ENCODE measurements at places on chromosomes 6 and 20. TPM values are rescaled to one million over a fixed set of nuclear protein-coding genes. Genes with fewer than 3 reads are reported as not detected.

- no peak for DNase-seq
Measured at GRCh38 chr6:74892091-74892490, 313.8 kb downstream of the COL12A1 start.

GRCh38 chr6:134240665-134241431 lies 77.1 kb downstream of the SGK1 start:
- DNase-seq: no peak

SYCP2L gene
- 8.1 TPM for total RNA-seq

GRCh38 chr20:6533351-6533750 lies 234.1 kb upstream of the BMP2 start:
- no peak for DNase-seq

DNA sequence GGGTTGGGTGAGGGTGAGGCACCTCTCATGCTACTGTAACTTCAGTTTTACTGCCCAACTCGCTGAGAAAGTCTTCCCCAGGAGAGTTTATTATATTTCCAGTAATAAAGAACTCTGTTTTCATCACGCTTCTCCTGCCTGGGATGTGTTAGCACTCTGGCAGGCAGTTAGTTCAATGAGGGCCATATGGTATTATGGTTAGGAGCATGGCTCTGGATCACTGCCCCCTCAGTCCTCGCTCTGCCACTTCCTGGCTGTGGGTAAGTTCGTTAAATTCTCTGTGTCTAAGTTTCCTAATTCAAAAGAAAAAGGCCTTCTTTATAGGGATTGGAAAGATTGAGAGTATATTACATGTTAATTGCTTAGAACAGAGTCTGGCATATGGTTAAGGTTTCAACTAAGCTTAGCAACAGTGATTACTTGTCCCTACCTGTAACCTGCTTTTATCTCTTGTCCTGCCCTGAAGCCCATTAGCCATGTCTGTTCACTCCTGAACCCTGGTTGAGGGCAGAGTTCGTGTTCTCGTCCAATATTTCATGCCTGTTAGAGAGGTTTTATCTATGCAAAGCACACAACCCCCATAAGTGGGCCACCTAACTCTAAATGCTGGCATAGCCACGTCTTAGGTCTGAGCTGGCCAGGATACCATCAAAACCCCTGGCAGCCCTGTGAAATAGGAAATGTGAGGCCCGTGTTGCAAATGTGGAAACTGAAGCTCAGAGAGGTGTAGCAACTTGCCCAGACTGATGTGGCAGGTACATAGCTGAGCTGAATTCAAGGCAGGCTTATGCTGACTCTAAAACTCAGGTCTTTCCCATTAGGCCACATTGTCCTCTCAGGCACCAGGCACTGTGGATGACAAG lies 342.5 kb upstream of the JARID2 start:
- no peak for DNase-seq

- no peak for DNase-seq
Measured at GRCh38 chr20:14664101-14664500, 326.7 kb upstream of the FLRT3 start.

PAK5 gene
- 0.10 TPM for total RNA-seq

GRCh38 chr20:53444401-53445149 lies 149.1 kb downstream of the ZNF217 start:
- DNase-seq: no peak

DNA sequence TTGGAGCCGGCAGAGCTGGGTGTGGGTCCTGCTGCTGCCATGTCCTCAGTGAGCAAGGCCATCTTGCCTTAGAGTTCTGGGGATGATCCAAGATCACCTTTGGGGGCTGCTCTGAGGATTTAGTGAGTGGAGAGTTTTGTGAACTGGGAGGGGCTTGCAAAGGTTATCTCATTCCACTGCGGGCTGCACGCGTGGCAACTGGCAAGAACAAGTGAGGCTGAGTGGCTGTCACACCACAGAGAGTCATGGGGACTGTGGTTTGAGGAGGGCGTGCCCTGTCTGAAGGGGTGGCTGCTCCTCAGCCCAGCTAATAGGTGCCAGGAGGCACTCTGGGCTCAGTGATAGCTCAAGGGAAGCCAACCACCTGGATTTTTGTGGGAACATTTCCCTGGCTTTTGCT lies 37.6 kb downstream of the TTLL9 start:
- no peak for DNase-seq

DNA sequence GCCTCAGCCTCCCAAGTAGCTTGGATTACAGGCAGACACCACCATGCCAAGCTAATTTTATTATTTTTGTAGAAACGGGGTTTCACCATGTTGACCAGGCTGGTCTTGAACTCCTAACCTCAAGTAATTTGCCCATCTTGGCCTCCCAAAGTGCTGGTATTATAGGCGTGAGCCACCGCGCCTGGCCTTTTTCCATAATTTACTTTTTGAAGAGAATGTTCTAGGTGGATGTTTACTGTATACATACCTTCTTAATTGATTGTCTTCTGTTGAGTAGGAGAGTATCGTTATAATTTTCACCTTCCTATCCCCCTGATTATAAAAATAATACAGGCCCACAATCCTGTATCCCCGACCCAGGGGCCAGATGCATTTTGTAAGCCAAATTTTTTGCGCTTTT lies 174.4 kb downstream of the BCAS1 start:
- no peak for DNase-seq

- DNase-seq: no peak
Measured at GRCh38 chr6:156881687-156882629, 104.8 kb downstream of the ARID1B start.

- DNase-seq: no peak
Measured at GRCh38 chr20:50911030-50911429, 20.2 kb downstream of the ADNP start.

- DNase-seq: peak; percentile 52
Measured at GRCh38 chr6:106512048-106512967, 117.0 kb downstream of the RTN4IP1 start.

GRCh38 chr6:21885532-21886114 lies 292.1 kb downstream of the SOX4 start:
- no peak for DNase-seq

GRCh38 chr20:50519036-50519762 lies 9.0 kb downstream of the PTPN1 start:
- DNase-seq: no peak

BPIFB1 gene
- total RNA-seq: not detected

- no peak for DNase-seq
Measured at GRCh38 chr20:37669062-37669772, 24.6 kb upstream of the CTNNBL1 start.

DNA sequence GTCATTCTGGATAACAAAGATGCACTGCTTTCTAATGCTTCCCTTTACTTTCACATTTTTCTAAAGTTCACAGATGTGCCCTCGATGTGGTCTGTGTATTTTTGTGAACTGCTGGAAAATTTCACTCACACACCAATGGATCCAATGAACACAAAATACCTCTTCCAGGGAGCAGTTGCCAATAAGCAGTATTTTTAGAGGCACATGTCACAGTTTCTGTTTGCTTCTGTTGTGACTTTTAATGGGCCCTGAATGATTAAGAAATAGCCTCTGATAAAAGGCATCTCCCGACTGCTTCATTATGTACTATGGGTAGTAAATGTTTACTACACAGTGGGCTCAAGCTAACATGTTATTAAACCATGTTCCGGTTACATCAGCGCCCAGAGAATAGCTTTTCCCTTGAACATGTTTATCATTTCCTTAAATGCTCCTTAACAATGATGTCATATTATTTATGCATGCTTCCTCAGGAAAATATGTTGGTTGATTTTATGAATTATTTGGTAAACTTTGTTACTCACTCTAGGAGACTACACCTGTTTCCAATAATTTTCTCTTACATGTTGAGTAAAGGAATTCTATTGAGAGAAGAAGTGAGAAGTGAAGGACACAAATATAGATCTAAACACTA lies 188.0 kb downstream of the KCNQ5 start:
- no peak for DNase-seq

- DNase-seq: peak; percentile 60
Measured at GRCh38 chr6:53484476-53485280, 60.2 kb downstream of the GCLC start.

KCNK16 gene
- not detected for total RNA-seq

GABRR1 gene
- not detected for total RNA-seq

GRCh38 chr6:147255948-147256674 lies 51.9 kb downstream of the STXBP5 start:
- no peak for DNase-seq

CTCFL gene
- 0.21 TPM for total RNA-seq

- DNase-seq: no peak
Measured at GRCh38 chr6:72521684-72522083, 100.2 kb upstream of the KCNQ5 start.

DNA sequence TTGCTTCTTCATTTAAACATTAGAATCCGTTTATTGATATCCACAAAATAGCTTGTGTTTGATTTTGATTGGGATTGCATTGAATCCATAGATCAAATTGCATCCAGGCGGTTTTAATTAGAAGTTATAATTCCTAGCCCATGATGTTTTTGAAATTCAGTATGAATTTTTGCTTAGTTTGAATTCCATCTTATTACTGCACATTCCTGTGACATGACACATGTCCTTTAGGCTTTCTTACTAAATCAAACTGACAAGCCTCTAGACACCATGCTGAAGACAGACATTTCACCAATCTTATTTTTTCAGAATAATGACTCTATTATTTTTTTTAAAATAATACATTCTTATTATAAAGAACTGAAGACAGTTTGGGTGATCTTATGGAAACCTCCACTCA lies 21.4 kb upstream of the PI16 start:
- no peak for DNase-seq

ECI2 gene
- total RNA-seq: 66.3 TPM

LTA gene
- total RNA-seq: not detected

DNA sequence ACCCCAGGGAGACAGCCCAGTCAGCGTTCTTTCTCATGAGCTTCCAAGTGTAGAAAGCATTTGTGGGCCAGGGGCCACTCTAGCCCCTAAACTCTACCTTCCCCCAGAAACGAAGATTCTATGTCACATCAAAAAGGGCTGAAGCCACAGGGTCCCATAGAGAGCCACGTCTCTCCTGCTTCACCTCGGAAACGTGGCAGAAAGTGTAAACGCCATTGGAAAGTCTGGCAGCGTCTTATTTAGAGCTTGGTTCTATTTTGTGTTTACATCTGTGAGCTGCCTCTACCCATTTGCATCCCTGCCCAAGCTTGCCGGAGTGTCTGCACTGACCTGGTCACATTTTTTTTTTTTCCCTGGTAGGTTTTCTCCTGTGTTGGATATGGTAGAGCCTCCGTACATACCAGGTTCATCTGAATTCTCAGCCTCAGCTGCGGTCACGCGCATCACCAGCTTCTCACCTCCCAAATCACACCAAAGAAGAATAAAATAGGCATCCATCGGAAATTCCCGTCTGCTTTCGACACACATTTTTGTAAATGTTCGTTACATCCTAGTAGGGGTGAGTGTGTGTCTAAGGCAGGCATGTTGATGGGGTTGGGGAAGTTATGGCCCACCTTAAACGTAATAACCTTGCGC lies 62.6 kb downstream of the NPEPL1 start:
- no peak for DNase-seq

CLVS2 gene
- total RNA-seq: 0.28 TPM

PLTP gene
- total RNA-seq: 41.3 TPM

DNA sequence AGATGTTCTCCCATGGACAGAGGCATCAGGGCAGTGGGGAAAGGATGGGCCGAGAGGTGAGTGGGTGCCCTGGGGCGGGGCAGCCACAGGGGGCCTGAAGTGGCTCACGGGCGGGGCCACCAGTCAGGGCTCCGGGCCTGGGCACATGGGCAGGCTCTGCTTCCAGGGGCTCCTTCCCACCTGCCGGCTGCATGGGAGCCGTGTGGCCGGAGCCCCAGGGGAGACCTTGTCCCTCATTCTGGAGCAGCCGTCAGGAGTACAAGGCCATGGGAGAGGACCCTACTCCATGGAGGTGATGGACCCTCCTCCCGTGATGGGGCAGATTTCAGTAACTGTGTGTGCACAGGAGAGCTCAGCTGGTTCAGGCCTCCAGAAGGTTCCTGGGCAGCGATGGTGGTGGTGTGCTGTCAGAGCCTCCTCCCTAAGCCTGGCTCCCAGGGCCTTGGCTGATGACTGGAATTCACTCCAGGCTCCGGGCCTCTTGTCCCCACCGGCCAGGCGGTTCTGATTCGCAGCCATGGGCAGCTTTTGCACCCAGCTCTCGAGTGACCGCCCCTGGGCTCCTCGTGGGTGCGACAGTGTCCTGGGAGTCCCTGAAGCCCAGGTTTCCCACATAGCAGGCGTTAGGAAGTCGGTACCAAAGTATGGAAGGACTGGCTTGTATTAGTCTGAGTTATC lies 6.2 kb downstream of the SLCO4A1 start:
- DNase-seq: no peak

GRCh38 chr6:160298121-160298520 lies 39.5 kb upstream of the SLC22A2 start:
- no peak for DNase-seq

- peak; percentile 27 for DNase-seq
Measured at GRCh38 chr6:6811128-6812009, 222.8 kb downstream of the LY86 start.

DNA sequence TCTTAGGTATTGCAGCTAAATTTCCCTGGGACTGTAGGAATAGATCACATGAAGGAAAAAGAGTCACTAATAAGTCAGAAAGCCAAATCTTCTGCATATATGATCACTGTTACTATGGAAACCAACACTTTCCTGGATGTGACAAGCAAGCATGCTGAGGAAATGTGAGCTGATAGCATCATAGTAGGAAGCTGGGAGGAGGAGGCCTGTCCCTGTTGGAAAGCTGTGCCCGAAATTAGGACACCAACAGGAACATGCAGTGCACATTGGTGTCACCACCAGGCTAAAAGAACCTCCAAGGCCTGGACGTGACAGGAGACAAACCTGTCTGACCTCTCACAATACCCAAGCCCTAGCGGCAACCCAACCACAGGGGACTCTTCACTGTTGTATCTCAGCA lies 181.9 kb upstream of the PCSK2 start:
- DNase-seq: no peak

- DNase-seq: no peak
Measured at GRCh38 chr6:37906121-37906520, 86.6 kb downstream of the ZFAND3 start.

FAM217A gene
- total RNA-seq: not detected

DNA sequence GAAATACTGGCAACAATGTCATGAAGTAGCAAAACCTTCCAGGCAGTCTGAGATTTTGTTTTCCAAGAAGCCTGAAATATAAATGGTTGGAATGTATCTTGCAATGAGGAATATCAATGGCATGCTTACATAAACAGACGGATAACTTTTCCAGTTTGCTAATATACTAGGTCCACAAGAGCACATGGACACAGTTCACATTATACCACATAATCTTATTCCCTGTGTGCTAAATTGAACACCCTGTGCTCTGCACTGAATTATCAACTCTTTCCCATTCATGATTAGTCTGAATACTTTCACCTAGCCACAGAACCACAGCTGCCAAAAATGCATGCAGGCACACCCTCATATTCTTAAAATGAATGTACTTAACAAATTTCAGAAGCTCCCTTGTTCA lies 274.3 kb downstream of the COL12A1 start:
- DNase-seq: no peak

- DNase-seq: no peak
Measured at GRCh38 chr6:30163918-30164654, 740 bp downstream of the TRIM15 start.

- no peak for DNase-seq
Measured at GRCh38 chr6:135358251-135358821, 139.2 kb downstream of the AHI1 start.

TSHZ2 gene
- total RNA-seq: 2.3 TPM

KPNA5 gene
- total RNA-seq: 11.4 TPM

GRCh38 chr20:44447827-44448419 lies 27.8 kb upstream of the TTPAL start:
- DNase-seq: no peak

GRCh38 chr20:4835244-4836177 lies 113.8 kb downstream of the PRND start:
- DNase-seq: no peak

All from endothelial cell (in vitro differentiated cells).